T-helper 1 cell (primary cell): ENCODE measurements at places on chromosomes 2 and 18.

DNA sequence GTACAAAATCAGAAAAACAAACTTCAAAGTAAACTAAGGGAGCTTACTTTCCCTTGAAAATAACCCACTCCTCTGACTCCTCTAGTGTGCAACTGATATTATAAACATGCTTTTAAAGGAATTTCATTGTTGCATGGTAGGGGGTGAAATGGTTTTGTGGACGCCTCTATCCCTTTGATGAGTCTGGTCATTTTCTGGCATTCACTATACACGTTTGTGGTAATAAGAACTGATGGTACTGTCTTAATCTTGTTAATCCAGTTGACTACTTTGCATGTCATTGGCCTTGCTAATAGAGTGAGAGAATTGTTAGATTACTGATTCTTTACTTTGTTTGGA, 2.8 kb downstream of the INSIG2 start:
- no peak for DNase-seq

- no peak for DNase-seq
These were observed 61.0 kb upstream of the SLC25A52 start for GRCh38 chr18:31821545-31822171.

DNA sequence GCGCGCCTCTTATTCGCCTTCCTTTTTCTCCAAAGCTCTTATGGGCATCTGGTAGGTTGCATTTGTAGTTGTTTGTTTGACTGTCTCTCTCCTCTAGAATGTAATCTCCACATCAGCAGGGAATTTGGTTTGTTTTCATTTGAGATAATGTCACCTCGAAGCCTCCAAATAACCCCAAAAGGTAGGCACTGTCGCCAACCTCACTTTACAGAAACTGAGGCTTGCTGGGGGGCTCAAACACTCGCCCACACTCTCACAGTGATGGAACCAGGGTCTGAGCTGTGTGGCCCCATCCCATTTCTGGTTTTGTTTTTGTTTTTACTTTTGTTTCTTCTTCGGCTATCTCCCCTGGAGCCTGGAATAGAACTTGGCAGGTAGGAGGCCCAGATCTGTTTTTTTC, 172.2 kb upstream of the MYCN start:
- DNase-seq, result no peak

- no peak for DNase-seq
These were observed 4.7 kb upstream of the ITSN2 start for GRCh38 chr2:24365051-24365450.

DNA sequence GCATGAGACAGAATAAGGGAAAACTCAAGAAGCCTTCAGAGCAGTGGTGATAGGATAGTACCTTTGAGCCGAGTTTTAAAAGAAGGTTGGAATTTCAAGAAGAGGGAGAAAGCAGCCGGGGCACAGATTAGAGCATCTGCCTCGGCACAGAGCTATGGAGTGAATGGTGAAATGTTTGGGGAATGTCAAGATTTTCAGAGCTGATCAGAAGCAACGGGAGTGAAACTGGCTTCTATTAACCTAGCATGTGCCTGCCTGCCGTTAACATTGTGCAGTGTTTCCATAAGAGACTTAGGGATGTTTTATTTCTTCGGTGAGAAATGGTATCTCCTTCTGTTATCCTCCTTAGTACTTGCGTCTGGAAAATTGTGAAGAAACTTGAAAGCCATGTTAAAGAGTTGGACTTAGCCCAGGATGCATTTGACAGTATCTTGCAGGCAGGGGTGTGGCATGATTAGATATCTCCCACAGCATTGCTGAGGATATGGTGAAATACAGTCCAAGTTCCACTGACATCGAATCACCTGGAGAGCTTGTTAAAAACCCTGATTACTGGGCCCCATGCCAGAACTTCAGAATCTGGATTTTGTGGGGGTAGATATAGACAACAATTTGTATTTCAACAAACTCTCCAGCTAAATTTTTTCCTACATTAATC, 96.8 kb upstream of the PPP1CB start:
- no peak for DNase-seq

GRCh38 chr2:24552836-24553235, 61.8 kb downstream of the NCOA1 start:
- DNase-seq, result no peak
